ENCODE measurements at places on chromosomes 7 and 10.

- DNase-seq, result no peak
Observed at GRCh38 chr10:61890430-61890829, 11.1 kb upstream of the ARID5B start.

GRCh38 chr10:71946700-71947099 lies 17.5 kb upstream of the CHST3 start:
- DNase-seq, result no peak

DNA sequence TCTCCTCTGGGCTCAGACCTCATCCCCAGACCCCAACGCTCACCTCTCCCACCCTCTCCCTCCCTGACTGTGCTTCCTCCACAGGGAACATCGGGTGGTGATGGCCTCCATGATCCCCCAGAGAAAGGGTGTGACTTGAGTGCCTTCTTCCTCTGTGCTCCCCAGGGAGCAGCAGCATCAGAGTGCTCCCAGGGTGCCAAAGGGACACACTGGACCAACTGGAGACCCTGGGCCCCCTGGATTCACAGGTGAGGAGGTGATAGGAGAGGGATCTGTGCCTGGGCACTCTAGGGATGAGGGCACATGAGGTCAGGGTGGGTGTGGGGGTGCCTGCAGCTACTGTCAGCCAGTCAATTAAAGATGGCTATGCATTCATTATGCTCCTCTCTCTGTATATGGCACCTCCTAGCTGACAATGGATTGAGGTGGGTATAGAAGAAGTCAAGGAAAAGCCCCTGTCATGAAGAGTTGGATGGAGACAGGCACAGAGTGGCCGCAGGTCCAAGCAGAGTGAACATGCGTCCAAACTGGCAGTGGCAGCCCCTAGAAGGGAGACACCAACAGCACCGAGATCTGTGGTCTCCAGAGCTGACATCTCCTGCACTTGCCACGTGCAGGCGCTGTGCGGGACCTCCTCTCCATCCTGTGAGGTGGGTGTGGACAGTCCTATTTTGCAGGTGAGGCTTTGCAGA lies 15.5 kb upstream of the VOPP1 start:
- DNase-seq, result no peak

DNA sequence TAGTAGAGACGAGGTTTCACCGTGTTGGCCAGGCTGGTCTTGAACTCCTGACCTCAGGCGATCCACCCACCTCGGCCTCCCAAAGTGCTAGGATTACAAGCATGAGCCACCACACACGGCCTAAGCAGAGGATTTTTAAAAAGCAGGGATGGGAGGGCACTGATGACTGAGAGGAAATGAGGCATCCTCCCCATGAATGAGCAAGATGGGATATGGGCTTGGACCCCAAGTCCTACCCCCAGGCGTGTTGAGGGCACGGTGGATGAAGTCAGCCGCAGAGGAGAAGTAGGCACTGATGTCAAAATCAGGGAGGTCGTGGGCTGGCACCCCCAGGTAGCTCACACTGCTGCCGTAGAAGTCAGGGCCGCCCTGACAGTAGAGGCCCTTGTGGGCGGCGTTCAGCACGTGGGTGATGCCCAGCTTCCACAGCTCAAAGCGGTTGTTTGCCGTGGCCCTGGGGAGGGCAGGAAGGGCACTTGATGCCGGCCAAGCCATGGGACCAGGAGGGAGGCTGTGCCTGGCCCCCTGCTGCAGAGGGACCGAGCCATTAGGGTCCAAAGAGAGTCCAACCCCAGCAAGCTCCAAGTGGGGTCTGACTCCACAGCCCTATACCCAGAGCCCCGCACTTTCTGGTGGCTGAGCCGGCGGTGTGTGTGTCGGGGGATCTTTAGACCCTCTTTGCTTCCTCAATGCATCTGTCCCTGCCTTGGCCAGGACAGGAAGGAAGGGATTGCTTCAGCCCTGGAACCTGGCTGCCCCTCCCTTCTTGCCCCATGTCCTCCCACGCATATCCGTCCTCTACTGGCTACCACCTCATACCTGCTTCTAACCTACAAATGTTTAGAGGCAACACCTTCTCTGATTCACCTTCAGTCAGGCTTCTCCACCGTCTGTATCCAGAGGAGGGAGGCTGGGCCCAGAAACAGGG lies 3.4 kb upstream of the SAMD8 start:
- DNase-seq, result no peak

DNA sequence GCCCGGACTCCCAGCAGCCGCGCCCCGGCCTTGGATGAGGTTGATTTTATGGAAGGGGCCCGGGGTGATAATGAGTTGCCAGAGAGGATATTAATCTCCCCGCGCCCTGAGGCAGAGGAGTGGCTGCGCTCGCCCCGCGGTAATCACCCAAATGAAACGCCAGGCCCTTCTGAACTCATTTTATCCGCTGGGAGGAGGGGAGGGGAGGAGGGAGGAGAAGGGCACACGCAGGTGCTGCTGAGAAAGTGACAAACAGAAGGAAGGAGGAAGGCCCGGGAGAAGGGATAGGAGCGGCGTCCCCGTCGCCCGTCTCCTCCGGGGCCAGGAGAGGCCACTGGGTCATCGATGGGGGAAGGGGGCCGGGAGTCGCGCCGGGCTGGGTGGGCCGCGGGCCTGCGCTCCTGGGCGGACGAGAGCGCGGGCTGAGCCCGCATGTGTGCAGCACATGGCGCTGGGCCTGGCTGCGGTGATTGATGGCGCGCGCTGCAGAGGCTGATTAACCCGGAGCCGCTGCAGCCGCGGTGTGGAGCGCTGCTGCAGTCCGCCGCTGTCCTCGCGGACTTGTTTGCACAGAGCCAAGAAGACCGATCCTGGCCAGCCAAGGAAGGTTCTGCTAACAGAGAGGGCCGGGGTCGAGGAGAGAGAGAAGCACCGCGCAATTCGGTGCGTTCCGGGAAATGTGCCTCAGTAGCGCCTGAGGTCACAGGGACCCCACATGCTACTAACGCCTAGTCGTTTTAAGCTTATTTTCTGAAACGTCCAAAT lies 6.5 kb downstream of the MNX1 start:
- no peak for DNase-seq

DNA sequence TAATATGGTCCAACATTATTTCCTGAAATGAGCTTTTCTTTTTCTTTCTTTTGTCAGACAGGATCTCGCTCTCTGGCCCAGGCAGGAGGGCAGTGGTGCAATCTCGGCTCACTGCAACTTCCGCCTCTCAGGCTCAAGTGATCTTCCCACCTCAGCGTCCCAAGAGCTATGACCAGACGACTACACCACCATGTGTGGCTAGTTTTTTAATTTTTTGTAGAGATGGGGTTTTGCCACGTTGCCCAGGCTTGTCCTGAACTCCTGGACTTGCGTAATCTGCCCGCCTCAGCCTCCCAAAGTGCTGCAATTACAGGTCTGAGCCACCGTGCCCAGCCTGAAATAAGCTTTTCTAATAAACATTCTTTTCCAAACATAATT lies 48.6 kb downstream of the CUL2 start:
- DNase-seq, result no peak

GRCh38 chr10:52755297-52756062 lies 17.1 kb downstream of the MBL2 start:
- no peak for DNase-seq

DNA sequence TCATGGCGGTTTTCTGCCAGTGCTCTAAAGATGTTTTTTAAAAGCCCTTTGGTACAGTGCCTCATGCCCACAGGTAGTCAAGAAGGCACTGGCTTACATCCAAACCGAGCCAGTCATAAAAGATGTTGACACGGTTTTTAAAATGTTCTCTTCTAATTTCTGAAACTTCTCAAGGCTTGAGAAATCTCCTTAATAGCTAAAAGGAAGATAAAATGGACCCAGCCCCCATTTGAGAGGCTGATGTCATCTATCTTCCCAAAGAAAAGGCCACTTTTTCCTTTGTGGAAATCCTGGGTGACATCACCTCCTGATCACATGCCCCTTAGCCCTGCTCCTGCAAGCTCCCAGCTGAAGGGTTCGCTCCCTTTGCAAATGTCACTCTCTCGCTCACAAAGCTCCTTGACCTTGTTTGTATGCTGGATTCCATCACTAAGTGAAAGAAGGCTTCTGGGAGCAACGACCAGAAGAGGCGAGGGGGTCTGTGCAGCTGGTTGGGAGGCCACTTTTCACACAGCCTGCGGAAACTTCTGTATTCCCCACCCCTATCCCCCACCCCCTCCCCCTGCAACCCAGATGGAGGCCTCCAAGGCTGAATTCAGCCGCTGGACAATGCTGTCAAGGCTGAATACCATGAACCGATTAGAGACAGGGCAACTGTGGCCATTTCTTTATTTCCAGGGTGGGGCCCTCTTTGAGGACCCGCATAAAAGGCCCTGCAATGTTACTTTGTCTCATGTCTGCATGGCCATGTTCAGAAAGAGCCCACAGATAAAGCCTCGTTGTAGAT lies 122.8 kb downstream of the CUBN start:
- DNase-seq, result no peak

DNA sequence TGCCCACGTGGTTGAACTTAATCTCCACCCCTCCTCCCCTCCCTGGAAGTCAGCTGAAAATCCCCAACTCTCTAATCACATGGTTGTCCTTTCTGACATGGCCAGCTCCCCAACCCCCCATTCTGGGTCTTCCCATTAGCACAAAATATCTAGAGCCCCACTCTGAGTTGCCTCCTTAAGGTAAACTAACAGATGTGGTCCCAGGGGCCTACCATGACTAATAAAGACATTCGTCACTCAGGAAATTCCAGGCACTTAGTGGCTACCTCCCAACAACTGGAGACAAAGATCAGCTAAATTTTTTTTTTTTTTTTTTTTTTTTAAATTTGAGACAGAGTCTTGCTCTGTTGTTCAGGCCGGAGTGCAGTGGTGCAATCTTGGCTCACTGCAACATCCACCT lies 21.1 kb downstream of the CCDC126 start:
- no peak for DNase-seq

GRCh38 chr7:140881507-140882228 lies 43.1 kb downstream of the BRAF start:
- no peak for DNase-seq

DNA sequence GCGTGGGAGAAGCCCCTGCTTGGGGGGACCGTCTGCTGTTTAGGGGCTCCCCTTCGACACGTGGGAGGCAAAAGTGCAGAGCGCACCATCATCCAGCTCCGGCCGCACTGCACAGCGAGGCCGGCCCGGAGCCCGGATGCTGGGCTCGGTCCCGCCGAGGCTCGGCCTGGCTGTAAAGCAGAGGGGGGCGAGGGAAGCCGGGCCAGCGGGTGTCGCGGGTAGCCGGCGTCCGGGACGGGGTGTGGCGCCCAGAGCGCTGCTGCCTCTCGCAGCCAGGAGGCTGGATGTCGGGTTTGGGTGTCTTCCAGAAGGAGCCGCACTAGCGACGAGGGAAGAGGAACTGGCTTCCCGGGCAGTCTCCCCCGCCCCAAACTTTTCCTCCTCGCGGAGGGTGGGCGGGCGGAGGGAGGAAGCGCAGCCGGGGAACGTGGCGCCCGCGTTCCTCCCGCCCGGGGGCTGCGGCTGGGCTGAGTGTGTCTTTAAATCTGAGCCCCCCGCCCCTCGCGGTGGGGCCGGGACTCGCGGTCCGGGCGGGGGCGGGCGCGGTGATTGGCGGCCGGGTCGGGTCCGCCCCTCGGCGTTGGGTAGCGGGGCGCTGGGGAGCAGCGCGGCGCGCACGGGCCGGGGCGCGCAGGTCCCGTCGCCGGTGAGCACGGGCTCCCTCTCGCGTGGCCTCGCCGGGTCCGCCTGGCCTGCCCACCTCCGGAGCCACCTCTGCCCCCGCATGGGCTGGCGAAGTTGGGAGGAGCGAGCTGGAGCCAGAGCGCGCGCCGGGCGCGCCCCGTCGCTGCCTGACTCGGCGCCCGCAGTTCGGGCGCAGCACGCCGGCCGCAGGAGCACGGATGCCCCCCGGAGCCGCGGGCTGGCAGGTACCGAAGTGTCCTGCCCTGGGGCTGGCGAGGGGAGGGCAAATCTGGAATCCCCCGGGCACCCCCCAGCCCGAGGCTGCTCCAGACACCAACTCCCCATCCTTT lies at the start of gene PALD1:
PALD1 (plus strand) TSS at position 577 of the 974 bp plus-strand sequence. CDS start 47,185 bp downstream, outside the sequence.
- DNase-seq, result peak; percentile 71

- no peak for DNase-seq
Observed at GRCh38 chr7:112596260-112596659, 115.5 kb downstream of the LSMEM1 start.

GRCh38 chr7:129468547-129468946 lies 33.8 kb upstream of the SMKR1 start:
- no peak for DNase-seq

GRCh38 chr7:28296571-28297483 lies 115.5 kb upstream of the CREB5 start:
- DNase-seq, result peak; percentile 28

GRCh38 chr7:149743476-149744255 lies 29.7 kb downstream of the ZNF467 start:
- no peak for DNase-seq

DNA sequence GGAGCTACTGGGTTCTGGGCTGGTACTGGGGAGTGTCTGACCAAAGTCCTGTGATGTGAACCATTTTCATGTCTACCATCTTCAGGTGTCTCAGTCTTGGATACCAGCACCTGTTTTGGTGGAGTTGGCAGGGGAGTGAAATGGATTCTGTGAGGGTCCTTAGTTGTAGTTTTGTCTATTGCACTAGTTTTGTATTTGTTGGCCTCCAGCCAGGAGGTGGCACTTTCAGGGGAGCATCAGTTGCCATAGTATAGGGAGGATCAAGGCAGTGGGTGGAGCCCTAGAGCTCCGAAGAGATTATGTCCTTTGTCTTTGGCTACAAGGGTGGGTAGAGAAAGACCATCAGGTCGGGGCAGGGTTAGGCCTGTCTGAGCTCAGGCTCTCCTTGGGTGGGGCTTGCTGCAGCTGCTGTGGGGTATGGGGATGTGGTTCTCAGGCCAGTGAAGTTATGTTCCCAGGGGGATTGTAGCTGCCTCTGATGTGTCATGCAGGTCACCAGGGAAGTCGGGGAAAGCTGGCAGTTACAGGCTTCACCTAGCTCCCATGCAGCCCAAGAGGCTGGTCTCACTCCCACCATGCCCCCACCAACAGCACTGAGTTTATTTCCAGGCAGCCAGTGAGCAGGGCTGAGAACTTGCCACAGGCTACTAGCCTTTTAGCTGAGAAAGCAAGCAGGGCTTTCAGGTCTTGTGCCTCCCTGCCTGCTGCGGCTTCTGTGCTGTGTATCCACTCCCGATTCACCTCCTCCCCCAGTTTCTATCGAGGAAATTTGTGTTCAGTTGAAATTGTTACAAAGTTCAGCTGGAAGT lies 153.1 kb downstream of the ZNF365 start:
- DNase-seq, result no peak

DNA sequence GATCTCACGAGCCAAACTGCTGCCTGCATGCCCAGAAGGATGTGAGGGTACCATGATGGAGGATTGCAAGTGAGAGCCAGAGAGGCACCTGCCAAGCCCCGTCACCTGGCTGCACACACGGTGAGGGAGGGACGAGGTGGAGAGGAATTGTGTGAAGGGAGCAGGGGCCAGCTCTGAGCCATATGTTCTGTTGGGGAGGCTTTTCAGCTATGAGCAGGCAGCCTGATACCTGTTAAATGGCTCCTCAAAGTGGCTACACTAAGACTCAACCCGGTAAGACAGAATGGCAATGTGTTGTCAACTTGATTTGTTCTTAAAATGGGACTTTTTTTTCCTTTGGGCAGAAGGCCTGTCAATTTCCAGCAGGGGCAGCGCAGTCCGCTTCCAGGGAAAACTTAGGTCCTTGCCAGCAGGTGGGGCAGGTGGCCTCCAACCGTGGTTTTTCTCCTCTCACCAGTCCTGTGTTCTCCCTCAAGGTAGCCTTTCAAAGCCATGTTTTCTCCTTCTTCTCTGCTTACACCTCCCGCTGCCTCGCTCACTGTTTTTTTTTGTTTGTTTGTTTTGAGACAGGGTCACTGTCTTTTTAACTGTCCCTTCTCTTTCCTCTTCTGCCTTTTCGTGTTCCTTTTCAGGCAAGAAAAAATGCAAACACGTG lies 57.7 kb upstream of the ZNRF2 start:
- DNase-seq, result peak; percentile 58

- peak; percentile 12 for DNase-seq
Observed at GRCh38 chr7:12771378-12771877, 84.0 kb downstream of the ARL4A start.
